Activated T-cell treated with anti-CD3 and anti-CD28 coated beads, Interleukin-2, amount 50 U/mL, for 48 hours (primary cell): ENCODE measurements at places on chromosomes 2 and 18.

- DNase-seq, result no peak
Measured at GRCh38 chr2:6214471-6214870, 522.3 kb downstream of the SOX11 start.

DNA sequence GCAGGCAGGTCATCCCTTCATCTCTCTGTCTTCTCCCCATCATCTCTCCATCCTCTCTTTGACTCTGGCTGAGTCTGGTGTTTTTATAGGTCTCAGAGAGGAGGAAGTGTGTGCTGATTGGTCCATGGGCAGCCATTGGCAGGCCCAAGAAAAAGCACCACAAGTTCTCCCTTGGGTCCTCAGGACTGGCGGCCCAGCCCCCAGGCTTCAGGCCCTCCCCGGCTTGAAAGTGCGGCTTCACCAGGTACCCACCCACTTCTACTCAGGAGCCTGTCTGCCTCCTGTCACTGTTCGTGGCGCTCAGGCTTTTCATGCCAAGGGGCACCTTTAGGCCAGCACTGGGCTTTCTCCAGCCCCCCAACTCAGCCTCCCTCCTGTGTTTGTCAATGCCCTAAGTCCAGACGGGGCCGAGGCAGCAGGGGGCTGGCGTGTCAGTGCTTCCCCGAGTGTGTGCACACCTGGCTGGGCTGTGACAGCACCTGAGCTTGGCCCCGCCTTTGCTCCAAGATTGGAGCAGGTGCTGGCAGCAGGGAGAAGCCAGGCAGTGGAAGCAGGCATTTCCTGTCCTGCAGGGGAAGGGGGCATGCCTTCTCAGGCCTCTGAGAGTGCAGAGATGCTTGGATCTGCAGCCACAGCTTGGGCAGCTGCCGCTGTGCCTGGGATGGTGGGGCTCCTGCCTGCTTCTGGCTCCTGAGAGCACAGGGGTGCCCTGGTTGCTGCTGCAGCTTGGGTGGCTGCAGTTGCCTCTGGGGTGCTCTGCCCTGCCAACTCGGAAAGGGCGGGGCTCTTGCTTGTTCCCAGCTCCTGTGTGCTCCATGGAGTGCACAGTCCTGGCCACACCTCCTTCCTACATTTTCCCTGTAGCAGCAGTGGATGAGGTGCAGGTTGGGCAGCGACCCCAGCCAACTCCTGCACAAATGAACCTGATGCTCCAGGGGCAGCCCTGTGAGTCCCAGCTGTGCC lies 34.1 kb downstream of the FBXO48 start:
- no peak for DNase-seq

- DNase-seq, result no peak
Measured at GRCh38 chr18:51531501-51531900, 334.0 kb upstream of the MEX3C start.

DNA sequence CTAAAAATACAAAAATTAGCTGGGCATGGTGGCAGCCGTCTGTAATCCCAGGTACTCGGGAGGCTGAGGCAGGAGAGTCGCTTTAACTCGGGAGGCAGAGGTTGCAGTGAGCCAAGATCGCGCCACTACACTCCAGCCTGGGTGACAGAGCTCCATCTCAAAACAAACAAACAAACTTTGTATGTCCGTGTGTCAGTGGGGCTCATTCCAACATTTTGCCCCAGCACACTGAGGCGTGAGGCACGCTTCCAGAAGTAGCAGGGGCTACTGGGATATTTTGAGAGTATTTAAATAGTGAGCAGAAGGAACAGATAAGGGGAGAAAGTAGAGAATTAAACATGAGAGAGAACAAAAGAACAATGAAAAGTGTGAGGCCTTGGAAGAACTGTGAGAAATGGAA lies 83.3 kb upstream of the TANK start:
- DNase-seq, result peak; percentile 26

DNA sequence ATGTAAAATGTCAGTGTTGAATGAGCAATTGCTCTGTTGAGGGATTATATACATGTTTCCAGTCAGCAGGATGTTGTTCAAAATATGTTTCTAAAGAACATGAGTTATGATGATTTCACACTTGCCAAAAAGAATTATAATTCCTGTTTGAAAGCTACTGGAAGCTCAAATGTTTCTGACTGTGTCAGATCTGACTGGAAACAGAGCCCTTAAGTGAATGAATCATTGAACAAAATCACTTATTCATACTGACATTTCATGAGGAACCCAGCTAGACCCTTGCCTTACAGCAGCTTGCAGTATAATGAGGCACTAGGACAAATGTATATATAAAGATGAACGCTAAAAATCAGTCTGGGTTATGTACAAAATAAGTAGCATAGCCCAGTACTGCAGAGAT lies 35.4 kb upstream of the ITGAV start:
- no peak for DNase-seq

- no peak for DNase-seq
Measured at GRCh38 chr2:178025551-178026185, 46.9 kb downstream of the PDE11A start.

DNA sequence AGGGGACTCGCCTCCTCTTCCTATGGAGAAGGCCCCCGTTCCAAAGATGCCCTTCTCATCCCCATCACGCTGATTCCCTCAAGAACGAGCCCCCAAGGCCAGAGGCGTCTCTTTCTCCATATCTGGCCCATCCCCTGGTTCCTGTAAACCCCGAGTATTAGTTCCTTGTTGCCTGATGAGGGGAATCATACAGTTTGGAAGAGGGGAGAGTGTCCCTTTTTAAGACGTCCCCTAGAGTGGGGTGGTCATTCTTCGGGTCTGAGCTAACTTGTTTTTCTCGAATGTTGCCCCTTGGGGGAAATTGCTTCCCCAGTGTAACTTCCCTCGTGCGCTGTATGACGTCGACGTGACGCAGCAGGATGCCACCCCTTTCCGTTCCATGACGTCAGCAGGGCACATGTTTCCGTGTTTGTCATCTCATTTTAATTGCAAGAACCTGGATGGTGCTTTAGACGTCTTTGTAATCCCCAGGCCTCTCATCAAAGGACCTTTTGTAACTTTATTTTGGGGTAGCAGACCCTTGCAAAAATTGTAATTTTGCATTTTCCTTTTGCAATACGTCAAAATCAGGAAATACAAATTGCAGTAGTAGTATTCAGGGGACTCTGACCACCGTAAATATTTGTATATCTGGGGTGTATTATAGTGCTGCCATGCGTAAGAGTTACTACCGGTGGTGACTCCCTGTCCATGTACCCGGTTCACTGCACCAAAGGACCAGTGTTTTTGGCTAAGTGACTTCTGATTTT lies 569 bp downstream of the BABAM2 start:
- DNase-seq, result peak; percentile 86

DNA sequence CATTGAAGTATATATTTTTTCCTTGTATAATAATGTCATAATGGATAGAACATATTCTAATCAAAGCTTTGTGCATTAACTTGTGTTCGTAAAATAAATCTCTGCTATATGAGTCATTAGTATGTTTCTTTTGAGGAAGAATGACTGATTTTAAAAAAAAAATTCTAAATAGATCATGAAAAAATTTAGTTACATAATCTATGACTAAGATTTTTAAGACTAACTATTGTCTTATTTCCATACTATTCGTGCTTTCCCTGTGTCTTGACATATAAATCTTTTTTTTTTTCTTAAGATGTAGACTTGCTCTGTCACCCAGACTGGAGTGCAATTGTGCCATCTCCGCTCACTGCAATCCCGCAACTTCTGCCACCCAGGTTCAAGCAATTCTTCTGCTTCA lies 226.1 kb downstream of the DSEL start:
- no peak for DNase-seq

- DNase-seq, result no peak
Measured at GRCh38 chr2:201660293-201660895, 17.1 kb upstream of the TMEM237 start.

DNA sequence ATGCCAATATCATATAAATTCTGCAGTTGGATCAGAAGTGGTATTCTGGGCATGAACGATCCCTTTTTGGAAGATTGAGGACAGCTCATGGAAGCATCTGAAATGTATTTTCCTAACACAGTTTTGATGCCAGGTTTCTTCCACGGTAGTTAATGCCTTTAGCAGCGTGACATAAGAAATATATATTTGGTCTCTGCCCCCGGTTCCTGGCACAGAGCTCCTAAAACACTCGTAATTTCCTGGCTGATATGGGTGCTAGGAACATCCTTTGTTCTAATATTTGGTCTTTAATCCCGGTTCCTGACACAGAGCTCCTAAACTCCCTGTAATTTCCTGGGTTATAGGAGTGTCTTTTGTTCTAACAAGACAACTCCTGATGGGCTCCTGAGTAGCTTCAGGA lies 8.2 kb upstream of the CABLES1 start:
- DNase-seq, result no peak

GRCh38 chr2:224126003-224126402 lies 86.9 kb upstream of the SERPINE2 start:
- no peak for DNase-seq

DNA sequence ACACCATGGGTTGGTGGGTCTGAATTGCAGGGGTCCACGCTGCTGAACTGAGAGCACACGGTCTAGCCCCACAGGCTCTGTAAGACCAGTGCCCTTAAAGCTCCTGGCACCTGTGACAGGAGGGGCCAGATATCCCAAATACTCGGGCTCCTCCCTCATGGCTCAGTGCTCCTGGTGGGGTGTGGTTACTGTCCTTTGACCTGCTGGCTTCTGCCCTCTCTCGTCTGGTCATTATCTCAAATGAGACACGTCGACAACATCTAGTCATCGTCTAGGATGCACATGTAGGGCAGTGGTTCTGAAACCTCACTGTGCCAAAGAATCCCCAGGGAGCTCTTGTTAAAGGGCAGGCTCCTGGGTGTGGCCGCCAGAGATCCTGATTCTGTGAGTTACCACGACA lies 258.4 kb downstream of the LOXHD1 start:
- no peak for DNase-seq

DNA sequence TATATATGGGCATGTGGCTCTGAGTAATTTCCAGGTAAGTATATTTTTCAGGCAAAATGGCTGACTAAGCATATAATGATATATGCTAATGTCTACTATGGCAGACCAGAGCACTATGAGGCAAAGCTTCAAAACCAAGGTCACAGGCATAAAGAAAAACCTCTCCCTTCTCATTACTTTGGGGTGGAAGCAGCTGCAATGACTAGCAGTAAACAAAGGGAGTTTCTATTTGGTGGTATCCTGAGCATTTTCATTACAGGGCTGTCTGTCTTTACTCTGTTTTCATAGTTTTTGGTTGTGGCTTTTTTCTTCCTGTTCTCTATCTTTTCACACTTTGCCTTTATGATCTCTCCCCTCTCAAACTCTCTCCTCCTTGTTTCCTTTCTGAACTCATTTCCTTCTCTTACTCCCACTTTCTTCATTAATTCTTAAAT lies 15.6 kb downstream of the PDE6D start:
- no peak for DNase-seq
